ENCODE measurements at places on chromosomes 1 and 21.

DNA sequence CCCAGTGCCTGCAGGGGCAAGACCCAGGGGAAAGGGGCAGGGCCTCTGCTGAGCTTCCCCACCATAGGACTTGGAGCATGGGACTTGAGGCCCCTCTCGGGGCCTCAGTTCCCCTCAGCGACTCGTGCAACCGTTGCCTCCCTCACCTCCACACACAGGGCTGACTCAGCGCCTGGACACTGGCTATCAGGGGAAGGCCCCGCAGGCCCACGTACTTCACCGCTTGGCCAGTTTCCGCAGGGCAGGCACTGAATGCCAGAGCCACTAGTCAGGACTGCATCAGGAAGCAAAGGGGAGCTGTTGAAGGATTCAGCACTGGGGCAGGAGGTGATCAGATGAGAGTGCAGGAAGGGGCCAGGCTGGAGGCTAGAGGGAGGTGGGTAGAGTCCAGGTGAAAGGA lies 15.5 kb upstream of the FAM131C start:
- DNase-seq, result no peak

DNA sequence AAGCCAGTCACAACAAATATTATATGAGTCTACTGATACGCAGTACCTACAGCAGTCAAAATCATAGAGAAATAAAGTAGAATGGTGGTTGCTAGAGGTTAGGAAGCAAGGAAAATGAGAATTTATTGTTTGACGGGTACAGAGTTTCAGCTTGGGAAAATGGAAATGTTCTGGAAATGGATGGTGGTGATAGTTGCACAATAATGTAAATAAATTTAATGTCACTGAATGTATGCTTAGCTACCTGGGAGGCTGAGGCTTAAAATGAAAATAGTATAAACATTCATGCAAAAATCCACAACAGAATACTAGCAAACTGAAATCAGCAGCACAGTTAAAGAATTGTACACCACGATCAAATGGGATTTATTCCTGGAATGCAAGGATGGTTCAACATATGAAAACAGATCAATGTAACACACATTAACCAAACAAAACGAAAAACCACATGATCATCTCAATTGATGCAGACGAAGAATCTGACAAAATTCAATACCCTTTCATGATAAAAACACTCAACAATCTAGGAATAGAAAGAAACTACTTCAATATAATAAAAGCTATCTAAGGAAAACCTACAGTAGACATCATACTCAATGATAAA lies 10.7 kb downstream of the TUT4 start:
- no peak for DNase-seq

GRCh38 chr1:195584870-195585624 lies 1023.2 kb downstream of the KCNT2 start:
- DNase-seq, result no peak

- no peak for DNase-seq
Observed at GRCh38 chr1:105243969-105244368, 1494.3 kb downstream of the AMY1C start.

- no peak for DNase-seq
Observed at GRCh38 chr1:179447489-179447888, 81.7 kb downstream of the AXDND1 start.

- DNase-seq, result no peak
Observed at GRCh38 chr1:211731456-211732292, 56.3 kb upstream of the NEK2 start.

All from stimulated activated CD4-positive, alpha-beta T cell treated with anti-CD3 and anti-CD28 coated beads, TNF-alpha, amount 100 ng/mL, for 4 hours (primary cell).